ENCODE measurements at places on chromosomes 1 and 21.
A peak's percentile ranks its signal among the peaks of the same experiment; 100 is the strongest.

- no peak for DNase-seq
Observed at GRCh38 chr1:23694371-23694770, 2.8 kb downstream of the RPL11 start.

DNA sequence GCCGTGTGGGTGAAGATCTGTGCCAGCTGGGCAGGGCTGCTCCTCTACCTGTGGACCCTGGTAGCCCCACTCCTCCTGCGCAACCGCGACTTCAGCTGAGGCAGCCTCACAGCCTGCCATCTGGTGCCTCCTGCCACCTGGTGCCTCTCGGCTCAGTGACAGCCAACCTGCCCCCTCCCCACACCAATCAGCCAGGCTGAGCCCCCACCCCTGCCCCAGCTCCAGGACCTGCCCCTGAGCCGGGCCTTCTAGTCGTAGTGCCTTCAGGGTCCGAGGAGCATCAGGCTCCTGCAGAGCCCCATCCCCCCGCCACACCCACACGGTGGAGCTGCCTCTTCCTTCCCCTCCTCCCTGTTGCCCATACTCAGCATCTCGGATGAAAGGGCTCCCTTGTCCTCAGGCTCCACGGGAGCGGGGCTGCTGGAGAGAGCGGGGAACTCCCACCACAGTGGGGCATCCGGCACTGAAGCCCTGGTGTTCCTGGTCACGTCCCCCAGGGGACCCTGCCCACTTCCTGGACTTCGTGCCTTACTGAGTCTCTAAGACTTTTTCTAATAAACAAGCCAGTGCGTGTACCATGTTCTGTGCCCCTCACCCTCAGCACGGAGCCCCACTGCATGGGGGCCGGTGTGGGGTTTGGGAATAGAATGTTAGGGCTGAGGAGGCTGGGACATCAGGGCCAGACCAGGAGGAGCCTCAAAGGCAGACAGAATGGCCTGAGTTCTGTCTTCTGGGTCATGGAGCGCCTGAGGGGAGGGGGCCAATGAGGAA, 21.3 kb downstream of the SERINC2 start:
- no peak for DNase-seq

DNA sequence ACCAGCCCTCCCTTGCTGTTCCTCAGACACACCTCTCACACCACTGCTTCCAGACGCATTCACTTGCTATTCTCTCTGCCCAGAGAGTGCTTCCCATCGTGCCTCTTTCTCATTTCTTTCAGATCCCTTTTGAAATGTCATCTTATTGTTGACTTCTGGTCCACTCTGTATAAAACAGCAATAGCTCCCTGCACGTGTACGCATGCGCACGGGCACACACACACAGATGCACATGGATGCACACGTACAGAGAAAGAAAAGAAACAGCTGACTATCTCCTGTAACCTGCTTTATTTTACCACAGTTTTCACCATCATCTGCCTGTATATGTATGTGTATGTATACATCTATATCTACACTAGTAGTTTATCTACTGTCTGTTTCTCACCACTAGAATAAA, 285.9 kb upstream of the NR5A2 start:
- no peak for DNase-seq

DNA sequence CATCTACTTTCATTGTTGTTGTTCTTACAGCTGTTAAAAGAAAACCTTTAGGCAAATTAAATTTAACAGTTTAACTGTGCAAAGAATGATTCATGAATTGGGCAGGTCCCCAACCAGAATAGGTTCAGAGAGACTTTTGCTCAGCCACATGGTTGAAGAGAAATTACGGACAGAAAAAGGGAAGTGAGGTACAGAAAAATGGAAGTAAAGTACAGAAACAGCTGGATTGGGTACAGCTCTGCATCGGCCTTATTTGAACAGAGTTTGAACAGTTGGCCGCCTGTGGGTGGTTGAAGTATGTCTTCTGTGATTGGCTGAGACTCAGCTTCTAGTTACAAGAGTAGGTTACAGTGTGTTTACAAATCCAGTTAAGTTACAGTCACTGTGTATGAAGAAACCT, 210.1 kb downstream of the FGGY start:
- no peak for DNase-seq

DNA sequence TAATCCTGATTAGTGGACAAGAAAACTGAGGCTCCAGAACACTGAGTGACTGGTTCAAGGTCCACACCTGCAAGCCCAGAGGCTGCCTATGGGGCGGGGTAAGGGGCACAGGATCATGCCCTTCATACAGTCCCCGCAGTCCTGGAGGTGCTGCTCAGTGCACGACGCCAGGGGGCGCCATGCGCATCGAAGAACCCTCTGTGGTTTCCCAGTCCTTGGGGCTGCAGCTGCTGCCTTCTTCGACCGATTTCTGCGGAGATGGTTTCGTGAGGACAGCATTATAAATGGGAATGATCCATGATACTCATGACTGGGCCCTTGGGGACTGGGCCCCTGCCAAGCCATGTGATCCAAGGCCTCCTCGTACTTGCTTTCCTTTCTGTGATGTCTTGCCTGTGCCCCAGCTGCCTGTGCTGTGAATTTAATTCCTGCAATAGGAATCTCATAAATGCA, 37.1 kb upstream of the ARHGEF10L start:
- DNase-seq = peak; percentile 43
